ENCODE measurements at places on chromosomes 2 and 18.

- no peak for DNase-seq
Observed at GRCh38 chr2:168997794-168998193, 33.3 kb downstream of the ABCB11 start.

- no peak for DNase-seq
Observed at GRCh38 chr2:98478907-98479306, 34.2 kb downstream of the INPP4A start.

- DNase-seq, result no peak
Observed at GRCh38 chr2:68176657-68177056, 19.0 kb downstream of the PNO1 start.

DNA sequence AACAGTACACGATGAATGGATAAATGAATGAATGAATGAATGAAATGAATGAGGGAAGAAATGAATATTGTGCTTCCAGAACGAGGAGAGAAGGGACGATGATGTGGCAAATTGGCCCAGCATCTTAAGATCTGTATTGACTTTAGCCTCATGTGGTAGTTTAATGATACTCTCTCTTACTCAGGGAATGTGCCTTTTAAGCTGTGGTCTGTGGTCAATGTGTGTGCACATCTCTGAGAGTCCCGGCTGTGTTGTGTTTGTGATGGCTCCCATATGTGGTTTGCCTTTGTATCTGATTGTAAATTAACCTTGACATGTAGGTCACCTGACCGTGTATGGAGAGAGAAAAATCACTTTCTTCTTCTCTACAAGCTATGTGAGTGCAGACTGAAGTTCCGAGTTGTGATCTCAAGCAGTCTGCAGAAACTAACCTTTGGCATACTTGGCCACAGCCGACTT, 91.2 kb downstream of the NEDD4L start:
- no peak for DNase-seq

DNA sequence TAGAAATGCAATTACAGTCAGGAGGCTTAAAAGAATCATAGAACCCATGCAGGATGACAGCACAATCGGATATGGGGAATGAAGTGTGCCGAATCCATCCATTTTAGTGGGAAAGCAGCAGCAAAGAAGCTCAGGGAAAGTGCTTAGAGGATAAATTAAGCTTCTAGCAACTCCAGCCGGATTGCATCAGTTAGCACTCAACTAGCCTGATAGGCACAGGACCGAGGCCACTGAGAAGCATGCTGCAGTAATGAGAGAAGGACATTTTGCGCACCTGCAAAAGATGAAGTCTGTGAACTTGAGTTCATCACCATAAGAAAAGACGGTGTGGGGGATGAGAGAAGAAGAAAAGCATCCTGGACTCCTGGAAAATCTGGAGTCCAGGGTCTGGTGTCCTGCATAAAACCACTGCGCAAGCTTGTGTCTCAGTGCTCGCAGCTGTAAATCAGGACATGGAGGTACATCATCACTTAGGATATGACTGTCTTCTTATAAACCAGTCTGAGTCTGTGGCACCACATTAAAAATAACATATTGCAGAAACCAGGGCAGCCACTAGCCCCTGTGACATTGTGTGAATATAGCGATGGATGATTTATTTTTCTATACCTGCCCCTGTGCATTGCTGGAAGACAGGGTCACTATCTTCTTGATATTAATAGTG, 665.5 kb upstream of the SOX11 start:
- DNase-seq, result no peak

GRCh38 chr2:50895041-50895440, 136.9 kb downstream of the NRXN1 start:
- no peak for DNase-seq

GRCh38 chr2:159064446-159065301, 96.2 kb downstream of the TANC1 start:
- no peak for DNase-seq

DNA sequence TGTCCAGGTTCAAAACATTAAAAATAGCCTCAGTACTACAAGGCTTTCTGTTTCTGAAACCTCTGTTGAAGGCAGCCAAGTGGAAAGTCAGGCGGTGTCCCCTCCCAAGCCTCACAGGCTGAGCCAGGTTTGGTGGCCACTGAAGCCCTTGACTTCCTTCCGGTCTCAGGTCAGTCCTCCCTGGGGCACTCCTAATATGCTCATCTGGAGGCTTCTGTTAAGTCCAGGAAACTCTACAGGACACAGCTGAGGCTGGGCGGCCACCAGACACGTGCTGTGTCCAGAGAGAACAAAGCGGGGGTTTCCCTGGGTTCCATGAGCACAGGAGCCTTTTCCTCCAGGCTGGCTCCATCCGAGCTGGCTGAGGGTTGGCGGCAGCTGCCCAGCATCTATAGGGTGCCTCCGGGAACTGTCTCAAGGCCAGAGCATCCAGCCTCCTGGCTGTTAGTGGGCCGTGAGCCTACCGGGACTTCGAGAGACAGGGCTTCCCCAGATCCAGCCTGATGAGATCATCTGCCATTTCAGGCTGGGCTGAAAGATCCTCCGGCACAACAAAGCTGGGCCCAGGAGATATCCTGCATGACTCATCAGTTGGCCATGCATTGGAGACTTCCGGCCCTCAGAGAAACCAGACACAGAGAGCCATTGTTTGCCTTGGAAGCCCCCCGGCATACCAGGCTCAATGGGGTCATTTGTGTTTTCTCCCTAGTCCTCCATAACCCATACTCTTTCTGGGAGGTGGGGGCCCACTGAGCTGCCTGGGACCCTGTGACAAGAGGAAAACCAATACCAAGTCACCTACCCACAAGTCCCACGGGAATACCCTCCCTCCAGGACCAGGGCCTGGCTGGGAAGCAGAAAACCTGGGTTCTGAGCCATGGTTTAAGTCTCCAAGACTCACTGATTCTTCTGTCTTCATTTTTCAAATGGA, 71.7 kb downstream of the HS1BP3 start:
- DNase-seq, result no peak

- no peak for DNase-seq
Observed at GRCh38 chr2:237354892-237355291, 59.1 kb downstream of the COL6A3 start.

- peak; percentile 63 for DNase-seq
Observed at GRCh38 chr2:57497489-57498096, 549.0 kb upstream of the VRK2 start.

DNA sequence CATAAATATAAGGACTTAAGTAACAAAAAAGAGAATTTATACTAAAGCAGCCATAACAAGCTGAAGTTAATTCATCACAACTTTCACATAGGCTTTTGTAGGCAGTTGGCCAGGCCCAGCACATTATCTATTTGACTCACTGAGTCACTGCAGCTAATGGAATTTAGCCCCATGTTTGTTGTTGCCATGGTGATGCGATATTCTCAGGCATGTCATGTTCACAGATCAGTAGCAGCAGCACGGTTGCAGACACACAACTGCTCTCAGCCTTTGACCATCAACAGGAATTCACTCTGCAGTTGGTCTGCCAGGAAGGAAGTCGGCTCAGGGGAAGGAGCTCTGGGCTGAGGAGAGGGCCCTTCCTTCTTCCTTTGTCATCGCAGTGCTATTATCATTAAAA, 639.8 kb downstream of the TMEM182 start:
- DNase-seq, result no peak

DNA sequence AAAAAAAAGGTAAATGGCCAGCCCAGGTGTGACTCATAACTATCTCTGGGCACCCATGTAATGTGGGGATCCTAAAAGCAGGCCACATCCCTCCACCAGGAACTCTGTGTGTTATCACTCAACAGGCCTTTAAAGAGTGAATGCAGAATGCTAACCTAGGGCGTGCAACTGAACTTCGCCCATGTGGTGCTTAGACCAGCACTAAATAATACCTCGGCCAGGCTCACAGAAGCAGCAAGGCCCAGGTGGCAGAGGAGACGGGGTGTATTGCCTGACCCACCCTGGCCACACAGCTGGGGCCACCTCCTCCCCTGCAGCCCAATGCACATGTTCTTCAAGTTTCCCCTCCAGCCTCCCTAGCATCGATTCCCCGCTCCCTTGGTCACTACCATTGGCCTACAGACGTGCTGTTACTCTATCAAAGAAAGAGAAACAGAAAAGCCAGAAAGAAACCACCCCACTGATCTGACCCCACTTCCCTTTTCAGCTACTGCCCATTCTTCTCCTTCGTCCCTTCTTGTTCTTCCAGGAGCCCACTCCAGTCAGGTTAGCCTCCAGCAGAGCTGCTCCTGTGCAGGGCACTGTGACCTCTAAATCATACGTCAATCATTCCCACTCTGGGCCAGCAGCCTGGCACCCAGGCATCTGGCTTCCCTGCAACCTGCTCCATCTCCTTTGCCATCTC, 22.0 kb downstream of the FAM178B start:
- no peak for DNase-seq

DNA sequence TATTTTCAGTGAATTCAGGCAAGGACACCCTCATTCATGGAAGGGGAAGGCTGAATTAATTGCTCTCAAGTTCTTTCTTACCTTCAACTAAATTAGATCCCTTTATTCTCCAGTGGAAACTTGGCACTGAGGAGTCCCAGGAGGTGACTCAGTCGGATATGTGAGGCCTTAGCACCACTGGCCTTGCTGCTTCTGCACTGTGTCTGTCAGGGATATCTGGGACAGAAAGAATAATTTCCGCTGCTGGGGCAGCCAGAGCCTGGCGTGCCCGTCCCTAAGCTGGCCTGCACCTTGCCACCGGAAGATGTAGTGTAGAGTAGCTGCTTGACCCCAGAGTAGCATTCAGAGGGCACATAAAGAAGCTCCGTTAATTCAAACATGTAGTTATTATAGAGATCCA, 53.4 kb downstream of the LIMS1 start:
- DNase-seq, result no peak

- no peak for DNase-seq
Observed at GRCh38 chr18:35296060-35296459, 6.0 kb upstream of the ZSCAN30 start.

DNA sequence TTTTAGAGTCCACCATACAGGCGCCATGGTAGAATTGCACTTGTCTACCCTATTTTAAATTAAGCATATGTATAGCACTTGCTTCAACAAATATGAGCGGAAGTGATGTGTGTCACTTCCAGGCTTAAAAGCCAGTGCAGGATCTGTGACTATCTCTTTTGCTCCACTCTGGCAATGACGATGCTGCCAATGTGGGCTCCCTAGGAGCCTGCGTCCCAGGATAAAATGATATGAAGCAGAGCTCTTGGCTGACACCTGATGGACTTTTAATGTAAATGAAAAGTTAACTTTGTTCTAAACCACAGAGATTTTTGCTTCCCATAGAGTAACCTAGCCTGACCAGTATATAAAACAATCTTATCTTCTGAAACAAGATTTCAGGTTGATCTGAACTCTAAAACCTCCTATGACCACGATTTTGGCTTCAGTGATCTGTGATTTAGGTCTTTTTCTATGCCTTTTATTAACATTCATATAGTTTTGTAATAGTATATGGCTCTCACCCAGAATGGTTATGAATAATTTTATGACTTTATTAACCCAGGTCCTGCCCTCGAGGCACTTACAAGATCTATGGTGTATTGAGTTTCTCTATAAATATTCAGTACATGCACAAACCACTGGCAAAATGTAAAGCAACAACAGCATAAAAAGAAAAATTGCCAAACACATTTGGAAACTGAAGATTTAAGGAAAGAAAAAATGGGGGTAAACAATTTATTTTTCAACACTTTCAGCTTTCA, 422.5 kb upstream of the PIK3C3 start:
- DNase-seq, result no peak

DNA sequence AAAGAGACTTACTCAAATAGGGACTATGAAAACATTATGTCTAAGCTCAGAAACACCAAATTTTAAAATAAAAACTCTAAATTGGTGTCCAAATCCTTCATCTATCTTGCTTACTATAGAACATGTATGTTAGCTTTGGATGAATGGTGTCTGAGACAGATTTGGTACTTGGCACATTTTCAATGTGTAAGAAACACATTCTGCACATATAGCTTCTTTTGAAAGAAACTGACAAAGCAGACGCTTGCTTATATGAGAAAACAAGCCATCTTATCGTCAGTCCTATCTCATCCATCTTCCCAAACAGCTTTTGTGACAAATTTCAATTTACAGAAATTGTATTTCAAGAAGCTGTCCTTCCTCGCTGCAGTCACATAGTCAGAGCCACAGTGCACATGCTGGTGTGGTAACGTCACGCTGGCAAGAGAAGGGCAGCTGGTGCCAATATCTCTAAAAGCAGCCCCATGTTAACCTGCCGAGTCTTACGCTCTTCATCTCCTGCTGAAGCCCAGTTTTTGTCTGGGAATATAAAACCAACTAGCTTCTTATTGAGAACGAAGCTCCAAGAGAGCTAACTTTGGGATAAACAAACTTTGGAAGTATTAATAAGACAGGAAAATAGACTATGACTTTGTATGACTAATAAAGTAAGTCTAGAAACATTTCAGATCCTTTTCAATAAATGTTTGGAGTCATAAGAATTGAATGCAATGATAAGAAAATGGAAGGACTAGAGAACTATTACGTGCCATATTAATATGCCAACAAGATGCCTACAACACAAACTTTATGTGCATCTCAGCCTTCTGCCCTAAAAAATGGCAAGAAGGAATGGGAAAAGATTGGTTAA, 74.9 kb upstream of the TFCP2L1 start:
- DNase-seq, result no peak

GRCh38 chr18:58032233-58032632, 11.8 kb upstream of the NEDD4L start:
- no peak for DNase-seq

- DNase-seq, result no peak
Observed at GRCh38 chr2:97741251-97741650, 27.9 kb downstream of the ZAP70 start.

- no peak for DNase-seq
Observed at GRCh38 chr18:75739682-75740081, 312.2 kb upstream of the SMIM21 start.

- no peak for DNase-seq
Observed at GRCh38 chr18:6741232-6741663, 11.7 kb downstream of the ARHGAP28 start.

GRCh38 chr18:75783566-75784281, 356.2 kb upstream of the SMIM21 start:
- no peak for DNase-seq

DNA sequence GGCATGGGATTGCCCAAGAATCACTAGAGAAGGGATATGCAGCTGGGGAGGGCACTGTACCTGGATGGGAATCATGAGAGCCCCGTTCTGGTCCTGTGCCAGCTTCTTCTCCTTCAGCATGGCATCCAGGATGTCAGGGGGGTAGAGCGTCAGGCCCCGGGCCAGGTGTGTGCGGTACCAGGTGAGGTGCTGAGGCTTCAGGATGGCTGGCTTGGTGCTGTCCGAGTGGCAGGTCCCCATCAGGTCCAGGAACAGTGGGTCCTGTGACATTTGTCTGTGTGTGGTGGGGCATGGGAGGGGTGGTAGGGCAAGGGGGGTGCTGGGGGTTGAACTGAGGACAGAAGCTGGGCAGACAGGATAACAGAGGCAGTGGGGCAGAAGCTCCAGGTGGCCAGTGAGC, 13.2 kb downstream of the CFAP65 start:
- no peak for DNase-seq

GRCh38 chr18:66566616-66567015, 37.3 kb downstream of the CDH19 start:
- DNase-seq, result no peak

- DNase-seq, result no peak
Observed at GRCh38 chr2:239365782-239366435, 34.9 kb downstream of the HDAC4 start.

- DNase-seq, result no peak
Observed at GRCh38 chr2:150063432-150063889, 424.0 kb downstream of the RND3 start.
